ENCODE measurements at places on chromosomes 16 and 17.

DNA sequence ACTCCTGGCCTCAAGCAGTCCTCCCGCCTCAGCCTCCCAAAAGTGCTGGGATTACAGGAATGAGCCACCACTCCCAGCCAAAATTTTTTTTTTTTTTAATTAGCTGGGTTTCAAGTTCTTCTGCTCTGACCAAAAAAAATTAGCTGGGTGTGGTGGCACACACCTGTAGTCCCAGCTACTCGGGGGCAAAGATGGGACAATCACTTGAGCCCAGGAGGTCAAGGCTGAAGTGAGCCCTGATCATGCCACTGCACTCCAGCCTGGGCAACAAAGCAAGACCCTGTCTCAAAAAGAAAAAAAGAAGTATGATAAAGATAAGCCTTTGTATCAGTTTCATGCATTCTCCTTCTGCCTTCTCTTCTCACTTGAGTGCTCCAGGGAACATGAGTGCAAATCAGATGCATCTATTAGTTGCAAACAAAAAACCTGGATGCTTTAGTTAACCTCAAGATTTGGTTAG lies 1.9 kb downstream of the NQO1 start:
- no peak for DNase-seq

GRCh38 chr17:11242411-11242810 lies 1.4 kb downstream of the SHISA6 start:
- DNase-seq: no peak

- no peak for DNase-seq
These were observed 30.4 kb upstream of the PITPNA start for GRCh38 chr17:1592751-1593629.

DNA sequence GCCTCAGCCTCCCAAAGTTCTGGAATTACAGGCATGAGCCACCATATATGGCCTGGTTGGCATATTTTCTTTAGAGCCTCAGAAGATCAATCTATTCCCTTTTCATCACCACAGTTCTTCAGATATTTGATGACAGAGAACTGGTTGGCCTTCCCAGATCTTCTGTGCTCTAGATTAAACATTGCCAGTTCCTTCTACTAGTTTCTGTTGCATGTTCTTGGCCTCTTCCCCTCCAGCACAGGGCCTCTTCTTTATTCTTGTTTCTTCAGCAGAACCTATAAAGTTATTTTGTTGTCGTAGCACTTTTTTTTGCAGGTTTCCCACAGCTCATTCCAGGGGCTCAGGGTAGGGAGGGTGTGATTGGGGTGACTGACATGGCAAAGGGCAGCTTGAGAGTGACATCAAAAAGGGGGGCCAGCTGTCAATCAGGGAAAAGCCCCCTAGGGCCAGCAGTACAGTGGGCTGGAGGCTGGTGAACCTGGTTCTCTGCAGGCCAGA lies 9.3 kb downstream of the CHD9 start:
- no peak for DNase-seq

GRCh38 chr17:57557416-57557815 lies 187.7 kb downstream of the CCDC182 start:
- no peak for DNase-seq

DNA sequence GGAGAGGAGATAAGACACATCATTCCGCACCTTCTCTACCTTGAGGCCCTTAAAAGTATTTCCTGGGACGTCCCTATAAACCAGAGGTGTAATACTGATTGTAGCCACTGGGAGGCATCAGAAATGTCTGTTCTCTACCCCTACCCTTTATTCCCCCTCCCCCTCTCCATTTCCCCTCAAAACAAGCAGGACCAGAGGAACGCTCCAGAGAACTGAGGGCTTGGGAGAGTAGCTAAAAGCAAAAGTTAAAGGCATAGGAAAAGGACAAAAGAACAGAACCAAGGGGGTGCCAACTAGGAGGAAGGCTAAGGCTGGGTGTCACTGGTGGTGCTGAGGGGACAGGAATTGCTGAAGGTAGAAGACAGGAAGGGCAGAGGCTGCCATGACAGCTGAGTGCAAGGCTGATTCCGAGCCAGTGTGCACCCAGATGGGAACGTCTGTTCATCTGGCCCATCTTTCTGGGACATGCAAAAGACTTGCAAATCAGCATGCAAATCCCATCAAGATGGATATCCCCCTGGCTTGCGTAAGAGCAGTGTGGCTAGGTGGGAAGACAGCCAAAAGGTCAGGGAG lies 6.7 kb downstream of the CAMTA2 start:
- DNase-seq: peak; percentile 68

DNA sequence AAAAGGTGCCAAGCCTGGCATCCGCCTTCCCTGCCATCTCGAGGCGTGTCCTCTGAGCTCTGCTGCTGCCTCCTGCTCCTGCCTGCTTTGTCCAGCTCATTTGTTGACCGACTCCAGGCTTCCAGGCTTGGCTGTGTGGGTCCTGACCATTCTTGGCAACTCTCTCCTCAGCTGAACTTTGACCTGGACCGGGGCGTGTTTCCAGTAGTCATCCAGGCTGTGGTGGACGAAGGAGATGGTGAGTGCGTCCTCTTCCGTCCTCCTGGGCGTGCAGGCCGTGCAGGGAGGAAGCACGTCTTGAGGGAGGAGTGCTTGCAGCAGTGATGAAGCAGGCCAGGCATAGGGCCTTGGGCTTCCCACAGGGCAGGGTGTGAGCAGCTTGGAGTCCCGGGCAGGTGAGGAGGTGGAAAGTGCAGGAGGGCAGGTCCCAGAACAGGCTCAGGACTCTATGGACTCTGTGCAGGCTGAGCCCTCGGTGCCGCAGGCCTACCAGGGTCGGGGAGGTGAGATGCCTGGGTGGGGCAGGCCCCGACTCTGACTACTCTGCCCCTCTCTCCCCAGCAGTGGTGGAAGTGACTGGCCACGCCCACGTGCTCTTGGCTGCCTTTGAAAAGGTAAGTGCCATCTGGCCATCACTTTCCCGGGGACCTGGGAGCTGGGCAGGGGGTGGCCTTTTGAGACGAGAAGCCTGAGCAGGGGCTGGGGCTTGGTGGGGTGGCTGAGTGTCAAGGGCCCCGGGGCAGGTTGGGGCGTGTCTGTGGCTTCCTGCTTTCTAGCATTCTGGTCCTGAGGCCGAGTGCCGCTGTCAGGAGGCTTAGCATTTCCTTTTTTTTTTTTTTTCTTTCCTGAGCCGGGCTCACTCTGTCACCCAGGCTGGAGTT lies 28.6 kb upstream of the NUDT16L1 start:
- DNase-seq: no peak

GRCh38 chr16:71384073-71384724 lies 25.7 kb downstream of the CALB2 start:
- peak; percentile 26 for DNase-seq

DNA sequence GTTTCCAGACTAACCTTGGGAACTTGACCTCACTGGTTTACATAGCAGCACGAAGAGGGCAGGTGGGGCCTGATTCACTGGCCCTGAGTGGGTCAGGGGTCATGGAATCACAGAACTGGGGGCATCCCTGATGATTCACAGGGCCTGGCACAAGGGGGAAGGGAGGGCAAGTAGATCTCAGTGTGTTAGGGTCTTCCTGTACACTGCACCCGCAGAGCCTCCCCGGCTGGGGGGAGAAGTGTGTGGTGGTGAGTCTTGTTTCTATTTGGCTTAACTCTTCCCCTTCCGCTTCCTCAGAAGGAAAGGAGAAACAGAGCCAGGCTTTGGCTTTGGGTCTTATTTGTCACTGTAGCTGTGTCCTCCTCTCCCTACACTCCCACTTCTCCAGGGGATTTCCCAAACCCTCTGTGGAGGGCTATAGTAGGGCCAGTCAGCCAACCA lies 3.7 kb downstream of the STARD3 start:
- no peak for DNase-seq

DNA sequence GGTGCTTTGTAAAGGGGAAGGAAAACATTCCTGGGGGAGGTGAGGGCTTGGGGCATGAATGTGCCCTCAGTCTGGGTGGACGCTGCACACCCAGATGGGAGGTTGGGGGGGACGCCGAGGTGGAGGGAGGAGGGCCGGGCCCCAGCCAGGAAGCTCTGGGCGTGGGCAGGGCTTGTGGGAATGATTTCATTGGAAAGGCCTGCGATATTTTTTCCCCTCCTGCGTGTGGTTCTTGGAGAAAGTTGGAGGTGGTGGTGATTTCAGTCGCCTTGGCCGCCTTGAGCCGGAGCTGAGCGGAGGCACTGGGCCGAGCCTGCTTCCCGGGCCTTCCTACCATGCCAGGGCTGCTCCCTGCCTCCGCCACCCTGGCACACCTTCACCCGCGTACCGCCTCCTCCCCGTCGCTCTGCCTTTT lies 26.4 kb upstream of the CLEC18A start:
- DNase-seq: no peak

GRCh38 chr17:27257031-27257357 lies 36.9 kb upstream of the WSB1 start:
- no peak for DNase-seq

- no peak for DNase-seq
These were observed 72.6 kb upstream of the CNEP1R1 start for GRCh38 chr16:49952386-49952785.

- peak; percentile 38 for DNase-seq
These were observed 10.2 kb upstream of the STRADA start for GRCh38 chr17:63751806-63752205.
